ENCODE measurements at places on chromosomes 2 and 18. TPM values are rescaled to one million over a fixed set of nuclear protein-coding genes. Genes with fewer than 3 reads are reported as not detected.

GRCh38 chr2:101461381-101461780 is 13.5 kb downstream of the RFX8 start:
- DNase-seq, result no peak
- H3K4me1 ChIP-seq, result no peaks in the 10 kb centered on the region
- H3K27me3 ChIP-seq, result no peaks in the 10 kb centered on the region
- no peak overlapping the region for H3K4me3 ChIP-seq
- H3K27ac ChIP-seq, result no peak overlapping the region

- H3K4me1 ChIP-seq, result no peaks in the 10 kb centered on the region
- H3K36me3 ChIP-seq, result no peaks in the 10 kb centered on the region
- no peak for DNase-seq
- no peaks in the 10 kb centered on the region for H3K27me3 ChIP-seq
- H3K27ac ChIP-seq, result no peak overlapping the region
Measured at GRCh38 chr18:34330308-34330707, 105.6 kb upstream of the NOL4 start.

GRCh38 chr18:77049938-77050337 is 82.6 kb downstream of the MBP start:
- H3K36me3 ChIP-seq, result peaks cover 11% of the 10 kb centered on the region
- no peak for DNase-seq
- peaks cover 7% of the 10 kb centered on the region for H3K27me3 ChIP-seq
- H3K27ac ChIP-seq, result peak overlapping the region; percentile 49
- no peak overlapping the region for H3K4me3 ChIP-seq
- H3K4me1 ChIP-seq, result peaks cover 74% of the 10 kb centered on the region

- H3K36me3 ChIP-seq, result peaks cover 33% of the 10 kb centered on the region
- no peak for DNase-seq
- H3K4me1 ChIP-seq, result peaks cover 61% of the 10 kb centered on the region
- no peaks in the 10 kb centered on the region for H3K27me3 ChIP-seq
- H3K4me3 ChIP-seq, result no peak overlapping the region
Measured at GRCh38 chr18:48826271-48826670, 124.5 kb downstream of the SMAD7 start.

DNA sequence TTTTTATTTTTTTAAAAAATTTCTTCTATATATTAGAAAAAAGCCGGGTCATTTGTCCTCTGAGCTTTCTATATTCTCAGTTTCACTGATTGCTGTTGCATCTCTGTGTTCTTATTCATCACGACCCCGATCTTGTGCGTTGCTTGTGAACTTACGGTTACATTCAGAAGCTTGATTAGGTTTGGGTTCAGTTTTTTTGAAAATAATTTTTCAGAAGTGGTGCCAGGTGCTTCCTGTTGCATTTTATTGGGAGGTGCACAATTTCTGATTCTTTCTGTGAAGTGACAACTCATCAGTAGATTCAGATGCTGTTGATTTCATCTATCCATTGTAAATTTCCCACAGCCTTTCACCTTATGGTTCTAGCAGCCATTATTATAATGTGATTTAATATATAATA is 147.3 kb downstream of the INHBB start:
- peaks cover 2% of the 10 kb centered on the region for H3K27me3 ChIP-seq
- no peaks in the 10 kb centered on the region for H3K4me1 ChIP-seq

DNA sequence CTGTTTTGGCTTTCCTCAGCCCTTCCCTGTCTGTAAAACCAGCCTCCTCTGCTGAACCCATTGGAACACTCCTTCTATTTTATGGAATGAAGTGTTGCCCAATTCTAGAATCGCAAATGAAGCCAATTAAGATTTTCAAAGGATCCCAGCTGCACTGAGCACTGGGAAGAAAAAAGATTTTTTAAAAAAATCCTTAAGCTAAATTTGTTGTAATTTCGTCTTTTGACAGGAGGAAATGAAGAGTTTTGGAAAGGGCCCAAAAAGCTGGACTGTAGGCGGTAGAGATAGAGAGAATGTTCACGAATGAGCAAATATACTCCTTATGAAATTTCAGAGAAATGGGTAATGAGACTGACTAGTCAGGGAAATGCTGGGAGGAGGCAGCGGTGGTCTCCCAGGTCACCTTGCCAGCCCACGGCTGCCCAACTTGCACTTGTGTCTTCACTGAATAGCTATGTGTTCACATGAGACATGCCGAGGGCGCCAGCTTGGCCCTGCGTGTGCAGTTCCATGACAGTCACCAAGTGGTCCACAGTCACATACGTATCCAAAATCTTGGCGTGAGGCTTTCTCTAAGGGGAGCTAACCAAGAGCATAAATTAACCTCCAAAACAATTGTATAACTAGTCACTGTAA is 69.9 kb downstream of the SGPP2 start:
- no peaks in the 10 kb centered on the region for H3K4me1 ChIP-seq
- H3K4me3 ChIP-seq, result no peak overlapping the region
- H3K27me3 ChIP-seq, result no peaks in the 10 kb centered on the region
- DNase-seq, result no peak
- no peak overlapping the region for H3K27ac ChIP-seq

DNA sequence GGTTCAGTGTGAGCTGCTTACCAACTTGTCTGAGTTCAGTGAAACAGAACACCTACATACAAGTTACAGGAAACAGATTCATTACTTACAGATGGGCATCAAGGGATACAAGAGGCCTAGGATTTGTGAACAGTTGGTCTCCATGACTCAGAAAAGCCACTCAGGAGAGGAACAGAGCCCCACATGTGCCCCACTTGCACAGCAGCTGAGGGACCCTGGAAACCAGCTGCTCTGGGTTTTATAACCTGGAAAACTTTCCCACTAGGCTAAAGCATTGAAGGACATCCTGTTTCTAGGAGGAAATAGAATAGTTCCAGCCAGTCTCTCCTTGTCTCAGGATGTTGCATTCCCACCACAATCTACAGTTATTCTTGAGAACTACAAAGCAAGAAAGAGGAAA is 530.0 kb downstream of the ZNF804A start:
- H3K27me3 ChIP-seq, result peaks cover 2% of the 10 kb centered on the region
- no peak overlapping the region for H3K27ac ChIP-seq
- DNase-seq, result no peak
- H3K4me1 ChIP-seq, result no peaks in the 10 kb centered on the region

- H3K36me3 ChIP-seq, result no peaks in the 10 kb centered on the region
- H3K27ac ChIP-seq, result no peak overlapping the region
- DNase-seq, result no peak
- H3K4me1 ChIP-seq, result no peaks in the 10 kb centered on the region
- H3K27me3 ChIP-seq, result no peaks in the 10 kb centered on the region
Measured at GRCh38 chr2:16241166-16242160, 301.1 kb downstream of the MYCN start.

- no peaks in the 10 kb centered on the region for H3K27me3 ChIP-seq
- no peak for DNase-seq
- H3K4me3 ChIP-seq, result no peak overlapping the region
- no peak overlapping the region for H3K27ac ChIP-seq
Measured at GRCh38 chr2:198385326-198385725, 580.9 kb downstream of the PLCL1 start.

The CHRNG gene
- polyA plus RNA-seq, result not detected

The HOXD3 gene
- polyA plus RNA-seq, result not detected
